ENCODE measurements at places on chromosomes 5 and 9.

GRCh38 chr5:149946118-149946517 is 1.5 kb upstream of the PDE6A start:
- no peak for DNase-seq

DNA sequence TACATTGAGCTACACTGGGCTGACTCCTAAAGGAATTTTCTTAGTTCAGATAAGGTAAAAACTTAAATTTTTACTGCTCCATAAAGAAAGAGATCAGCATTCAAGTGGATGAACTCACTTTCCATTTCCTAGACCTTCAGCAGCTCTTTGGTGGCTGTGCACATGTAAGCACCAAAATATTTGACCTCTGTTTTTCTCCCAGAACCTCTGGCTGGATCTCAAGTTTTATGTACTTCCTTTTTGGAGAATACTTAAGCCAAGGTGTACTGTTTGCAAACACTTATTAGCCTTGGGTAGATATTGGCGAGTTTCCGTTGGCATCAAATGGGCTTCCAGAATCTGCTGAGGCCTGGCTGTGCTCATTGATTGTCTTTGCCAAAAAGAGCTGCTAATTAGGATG is 10.3 kb downstream of the TNC start:
- DNase-seq = no peak

DNA sequence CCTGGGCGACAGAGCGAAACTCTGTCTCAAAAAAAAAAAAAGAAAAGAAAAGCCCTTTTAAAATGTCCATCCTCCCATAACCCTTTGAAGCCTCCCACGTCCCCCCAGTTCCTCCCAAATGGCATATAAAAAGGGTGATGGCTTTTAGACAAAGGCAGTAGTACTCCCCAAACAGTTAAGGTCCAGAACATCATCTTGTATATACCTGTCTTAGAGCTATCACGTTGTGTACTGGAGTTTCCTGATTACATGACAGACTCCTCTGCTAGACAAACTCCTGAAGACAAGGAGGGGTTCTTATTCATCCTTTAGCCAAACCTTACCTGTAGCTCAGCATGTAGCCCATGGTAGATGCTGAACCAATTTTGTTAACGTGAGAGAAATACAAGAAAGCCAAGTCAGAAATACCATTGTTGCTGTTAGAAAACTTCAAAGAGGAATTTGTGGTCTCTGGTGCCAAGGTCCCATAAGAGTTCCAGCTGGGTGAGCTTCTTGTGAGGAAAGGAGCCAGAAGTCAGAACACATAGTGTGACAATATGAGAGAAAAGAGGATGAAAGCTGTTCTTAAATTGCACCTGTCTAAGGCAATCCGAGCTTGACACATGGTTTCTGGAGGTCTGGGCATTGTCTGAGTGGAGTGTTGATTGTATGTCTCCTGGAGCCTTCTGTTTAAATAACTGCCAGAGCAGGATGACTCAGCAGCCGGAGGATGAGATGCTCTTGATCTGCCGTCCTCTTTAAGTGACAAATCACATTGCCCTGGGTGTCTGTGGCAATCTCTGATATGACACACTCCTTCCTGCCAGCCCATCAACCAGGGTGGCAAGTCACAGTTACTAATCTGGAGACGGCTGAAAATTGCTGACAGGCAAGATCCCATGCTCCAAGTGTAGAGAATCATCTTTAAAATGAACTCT is 69.1 kb downstream of the ARRDC3 start:
- peak; percentile 89 for DNase-seq

DNA sequence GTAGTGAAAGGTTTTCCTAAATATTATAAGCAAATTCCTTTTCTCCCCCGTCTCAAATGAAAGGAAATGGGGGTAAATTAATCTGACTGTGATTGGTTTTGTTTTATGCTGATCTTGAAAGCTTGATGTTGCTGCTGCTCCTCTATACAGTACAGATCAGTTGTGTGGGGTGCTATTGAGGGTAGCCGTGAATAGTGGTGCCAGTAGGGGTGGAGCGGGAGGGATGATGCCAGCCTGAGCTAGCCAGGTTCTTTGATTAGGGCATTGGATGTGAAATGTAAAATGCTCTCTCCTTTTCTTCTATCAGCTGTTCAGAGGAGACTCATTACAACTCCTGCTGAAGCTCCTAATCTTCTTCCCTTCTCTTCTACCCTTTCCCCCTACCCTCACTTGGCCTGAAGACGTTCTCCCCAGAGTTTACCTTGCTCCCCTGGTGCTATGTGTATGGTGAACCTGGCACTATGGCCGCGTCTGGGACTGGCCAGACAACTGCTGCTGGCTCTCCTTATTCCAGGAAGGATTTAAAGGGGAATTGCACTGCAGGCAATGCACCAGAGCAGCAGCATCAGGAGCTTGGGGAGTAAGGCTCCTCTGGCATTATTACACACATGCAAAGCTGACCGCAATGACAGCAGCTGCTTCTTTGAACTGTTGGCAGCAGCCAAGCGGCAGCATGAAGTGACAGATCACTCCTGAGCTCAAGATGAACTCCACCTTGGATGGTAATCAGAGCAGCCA is 566 bp downstream of the GPR21 start:
- DNase-seq = no peak

DNA sequence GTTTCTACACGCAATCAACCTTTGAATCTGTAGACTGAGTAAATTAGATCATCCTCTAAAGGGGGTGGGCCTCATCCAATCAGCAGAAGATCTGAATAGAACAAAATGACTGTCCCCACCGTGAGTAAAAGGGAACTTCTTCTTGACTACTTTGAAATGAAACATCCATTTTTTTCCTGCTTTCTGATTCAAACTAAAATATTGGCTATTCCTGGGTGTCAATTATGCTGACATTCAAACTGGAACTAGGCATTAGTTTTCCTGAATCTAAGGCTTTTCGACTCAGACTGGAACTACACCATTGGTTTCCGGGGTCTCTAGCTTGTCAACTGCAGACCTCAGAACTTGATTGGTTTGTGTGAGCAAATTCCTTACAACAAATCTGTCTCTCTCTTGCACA is 772.2 kb upstream of the CDH10 start:
- DNase-seq = no peak

GRCh38 chr5:129474544-129474943 is 14.4 kb downstream of the ADAMTS19 start:
- DNase-seq = no peak

DNA sequence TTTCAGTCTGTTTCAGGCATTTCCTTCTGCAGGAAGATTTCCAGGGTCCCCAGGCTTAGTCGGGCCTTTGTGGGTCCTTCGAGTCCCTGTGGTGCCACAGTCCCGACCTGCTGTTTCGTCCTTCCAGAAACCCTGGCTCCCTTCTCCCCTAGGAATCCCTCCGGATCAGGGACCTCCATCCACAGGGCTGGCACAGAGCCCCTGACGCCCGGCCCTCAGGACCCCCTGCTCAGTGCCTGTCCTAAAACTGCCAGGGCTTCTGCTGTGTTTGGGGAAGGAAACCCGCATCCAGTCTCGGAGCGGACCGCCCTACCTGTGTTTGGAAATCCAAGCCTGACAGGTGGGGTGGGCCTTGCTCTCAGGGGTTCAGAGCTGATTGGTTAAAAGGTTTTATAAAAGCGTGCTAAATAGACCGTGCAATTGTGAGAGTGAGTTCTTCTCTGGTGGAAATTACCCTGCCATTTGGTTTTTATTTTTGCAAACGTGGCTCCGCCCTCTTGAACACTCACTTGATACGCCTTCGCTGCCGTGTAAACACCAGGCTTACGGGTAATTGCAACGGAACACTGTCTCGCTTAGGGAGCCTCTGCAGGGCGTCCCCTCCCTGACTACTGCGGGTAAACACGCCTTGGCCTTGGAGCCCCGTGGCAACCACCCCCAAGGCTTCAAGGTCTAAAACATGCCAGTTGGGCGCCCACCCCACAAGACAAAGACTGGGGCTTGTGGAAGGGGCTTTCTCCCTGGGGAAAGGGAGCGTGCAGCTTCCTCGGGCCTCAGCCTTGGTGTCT is 121.2 kb downstream of the PHF2 start:
- DNase-seq = no peak

GRCh38 chr9:132587592-132587955 is 5.2 kb downstream of the BARHL1 start:
- DNase-seq = no peak

- DNase-seq = no peak
Observed at GRCh38 chr5:96248131-96248530, 184.9 kb downstream of the PCSK1 start.

GRCh38 chr5:159933531-159934485 is 17.5 kb downstream of the ADRA1B start:
- DNase-seq = no peak

- no peak for DNase-seq
Observed at GRCh38 chr5:4359847-4360246, 764.2 kb downstream of the IRX1 start.

DNA sequence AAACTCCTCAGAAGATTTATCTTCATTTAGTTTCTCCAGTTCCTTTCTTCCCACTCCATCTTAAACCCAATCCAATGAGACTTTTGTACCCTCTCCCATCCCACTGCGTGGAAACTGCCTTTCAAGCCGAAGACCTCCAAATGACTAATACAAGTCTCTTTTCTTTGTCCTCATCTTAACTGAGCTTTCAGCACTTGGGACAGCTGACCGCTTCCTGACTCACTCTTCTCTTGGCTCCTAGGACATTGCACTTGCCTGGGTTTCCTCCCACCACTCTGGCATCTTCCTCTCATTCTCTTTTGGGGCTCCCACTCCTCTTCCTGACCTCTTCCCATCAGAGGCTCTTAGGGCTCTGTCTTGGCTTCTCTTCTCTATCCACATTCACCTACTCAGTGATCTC is 243.7 kb downstream of the HSPA4 start:
- DNase-seq = no peak

GRCh38 chr5:1439388-1440097 is 5.7 kb downstream of the SLC6A3 start:
- no peak for DNase-seq

DNA sequence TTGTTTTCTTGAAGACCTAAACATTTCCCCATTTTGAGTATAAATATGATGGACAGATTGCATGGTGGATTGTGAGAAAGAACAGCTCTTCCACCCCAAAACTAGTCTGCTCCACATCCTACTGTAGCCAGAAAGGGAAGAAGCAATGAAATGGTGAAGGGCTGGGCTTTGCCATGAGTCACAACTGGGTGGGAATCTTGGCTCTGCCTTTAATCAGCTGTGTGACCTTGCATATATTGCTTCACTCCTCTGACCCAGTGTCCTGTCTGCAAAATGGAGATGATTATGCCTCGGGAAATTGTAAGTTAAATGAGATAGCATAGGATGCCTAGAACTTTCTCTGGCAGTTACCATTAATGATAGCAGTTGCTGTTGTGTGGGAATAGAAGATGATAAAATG is 101.9 kb downstream of the PDE8B start:
- no peak for DNase-seq

DNA sequence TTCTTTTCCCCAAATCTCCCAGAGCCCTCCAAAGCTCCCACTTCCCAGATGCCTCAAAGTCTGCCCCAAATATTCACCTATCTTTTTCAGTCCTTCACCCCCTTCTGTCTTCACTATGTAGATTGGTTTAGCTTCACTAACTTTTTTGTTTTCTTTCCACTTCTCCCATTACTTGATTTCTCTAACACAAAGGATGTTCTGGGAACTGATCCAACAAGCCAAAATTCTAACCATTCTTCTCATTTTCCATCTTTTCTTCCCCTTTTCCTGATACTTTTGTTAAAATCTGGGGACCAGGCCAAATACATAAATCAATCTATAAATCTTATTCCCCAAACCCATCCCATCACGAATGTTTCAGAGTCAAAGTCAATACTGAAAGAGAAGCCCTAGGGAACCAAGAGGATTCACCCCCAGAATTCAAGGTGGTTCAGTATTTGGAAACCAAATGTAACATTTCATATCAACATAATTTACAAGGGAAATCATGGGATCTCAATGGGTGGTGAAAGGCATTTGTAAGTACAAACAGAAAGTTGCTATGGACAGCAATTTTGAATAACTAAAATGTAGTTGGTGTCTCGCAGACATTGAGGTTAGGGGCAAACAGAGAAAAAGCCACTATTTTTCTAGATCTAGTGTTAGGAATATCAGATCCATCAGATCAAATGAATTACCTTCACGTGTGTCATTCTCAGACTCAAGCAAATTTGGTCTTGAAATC is 35.3 kb downstream of the APTX start:
- DNase-seq = no peak

GRCh38 chr9:71487061-71487460 is 281.3 kb downstream of the CEMIP2 start:
- no peak for DNase-seq

- no peak for DNase-seq
Observed at GRCh38 chr5:72402959-72403628, 82.9 kb downstream of the PTCD2 start.

- DNase-seq = no peak
Observed at GRCh38 chr9:131522257-131523085, 8.6 kb downstream of the UCK1 start.

GRCh38 chr9:5478206-5478605 is 27.9 kb downstream of the CD274 start:
- DNase-seq = no peak

DNA sequence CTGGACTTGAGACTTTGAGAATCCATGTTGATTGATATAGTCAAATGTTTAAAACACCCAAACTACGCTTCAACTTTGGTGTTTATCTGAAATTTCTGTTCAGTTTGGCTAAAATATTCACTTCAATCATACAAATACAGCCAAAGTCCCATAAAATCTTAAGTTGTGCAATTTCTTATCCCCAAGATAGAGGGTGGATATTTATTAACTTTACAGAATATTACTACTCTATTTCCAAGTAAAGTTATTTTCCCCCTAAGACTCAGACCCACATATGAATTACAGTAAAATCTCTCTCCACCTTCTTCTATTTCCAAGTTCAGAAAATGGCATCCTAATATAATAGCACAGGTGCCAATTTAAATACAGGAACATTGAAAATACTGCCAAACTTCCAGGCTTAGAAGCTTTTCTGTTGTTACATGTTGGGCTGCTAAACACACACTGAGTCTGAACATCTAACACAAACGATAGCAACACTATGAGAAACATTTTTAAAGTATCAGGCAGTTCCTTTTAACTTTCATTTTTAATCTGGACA is 290.3 kb downstream of the EBF1 start:
- DNase-seq = no peak

DNA sequence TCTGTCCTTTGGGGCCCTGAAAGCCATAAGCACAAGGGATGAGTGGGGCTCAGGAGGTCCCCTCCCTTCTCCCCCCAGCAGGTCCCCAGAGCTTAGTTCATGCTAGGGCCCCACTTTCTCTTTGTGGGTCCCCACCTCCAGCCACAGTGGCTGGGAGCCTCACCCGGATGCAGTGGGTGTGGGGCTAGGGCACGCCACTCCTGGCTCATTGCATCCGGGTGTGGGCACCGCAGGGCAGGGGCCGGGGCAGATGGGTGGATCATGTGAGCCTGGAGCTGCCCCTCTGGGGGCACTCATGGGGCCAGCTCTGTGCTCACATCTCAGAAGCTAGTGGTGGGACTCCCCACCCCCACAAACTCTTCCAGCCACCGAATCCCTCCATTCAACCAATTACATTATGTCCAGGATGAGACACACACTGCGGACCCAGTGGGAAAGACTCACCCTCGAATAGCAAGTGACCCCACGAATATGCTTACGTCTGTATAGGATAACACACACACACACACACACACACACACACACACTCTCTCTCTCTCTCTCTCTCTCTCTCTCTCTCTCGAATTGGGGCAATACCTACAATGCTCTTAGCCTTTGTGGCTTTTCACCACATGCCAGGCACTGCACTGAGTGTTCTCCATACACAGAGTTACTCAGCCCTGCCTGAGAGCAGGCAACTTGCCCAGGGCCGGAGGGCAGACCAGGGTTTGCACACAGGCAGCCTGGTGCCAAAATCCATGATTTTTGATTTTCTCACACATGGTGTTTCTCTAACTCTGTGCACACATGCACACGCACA is 16.8 kb upstream of the PHYKPL start:
- DNase-seq = no peak

GRCh38 chr5:156598964-156599363 is 251.1 kb upstream of the PPP1R2B start:
- no peak for DNase-seq

Data from vagina (tissue), 2 donors.